Stimulated activated CD4-positive, alpha-beta T cell treated with anti-CD3 and anti-CD28 coated beads, TNF-alpha, amount 100 ng/mL, for 1 hour (primary cell): ENCODE measurements at places on chromosomes 3 and 15.

GRCh38 chr3:31653464-31653863 is 120.7 kb downstream of the STT3B start:
- DNase-seq, result no peak

- DNase-seq, result no peak
Measured at GRCh38 chr3:142846779-142847577, 41.9 kb downstream of the PCOLCE2 start.

DNA sequence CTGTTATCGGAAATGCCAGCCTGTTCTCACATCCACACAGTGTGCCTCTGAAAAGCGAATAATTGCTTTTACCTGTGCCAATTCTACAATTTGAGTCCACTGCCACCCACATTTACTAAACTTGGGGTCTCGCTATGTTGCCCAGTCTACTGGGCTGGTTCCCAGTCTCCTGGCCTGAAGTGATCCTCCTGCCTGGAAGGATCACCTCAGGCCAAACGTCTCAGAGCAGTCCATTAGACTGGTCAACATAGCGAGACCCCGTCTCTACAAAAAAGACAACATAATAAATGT is 827 bp upstream of the INO80 start:
- DNase-seq, result no peak

- no peak for DNase-seq
Measured at GRCh38 chr15:83436513-83437158, 10.5 kb upstream of the SH3GL3 start.

- DNase-seq, result no peak
Measured at GRCh38 chr15:70071799-70072198, 25.9 kb downstream of the TLE3 start.

- DNase-seq, result no peak
Measured at GRCh38 chr15:56393277-56393676, 28.1 kb downstream of the TEX9 start.

DNA sequence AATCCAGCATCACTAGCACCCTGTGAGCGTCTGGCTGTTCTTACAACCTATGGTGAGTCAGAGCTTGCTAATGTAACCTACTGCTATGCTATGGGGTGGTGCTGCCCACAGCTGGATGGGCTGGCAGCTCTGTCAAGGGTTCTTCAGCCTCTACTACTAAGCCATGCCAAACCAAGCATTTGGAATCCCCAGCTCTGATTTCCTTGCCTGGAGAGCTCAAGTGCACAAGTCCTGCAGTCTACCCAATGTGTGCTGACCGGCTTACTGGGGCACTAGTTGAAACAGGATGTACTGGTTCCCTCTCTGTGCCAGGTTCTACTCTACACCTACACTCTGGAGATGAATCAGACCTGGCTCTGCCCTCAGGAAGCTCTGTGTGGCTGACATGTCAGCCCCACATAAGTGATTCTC is 4.2 kb downstream of the TEX264 start:
- no peak for DNase-seq

- DNase-seq, result no peak
Measured at GRCh38 chr15:48825075-48825474, 14.2 kb upstream of the CEP152 start.

GRCh38 chr3:140630866-140631265 is 47.0 kb upstream of the TRIM42 start:
- DNase-seq, result no peak

- no peak for DNase-seq
Measured at GRCh38 chr3:42023380-42023779, 61.5 kb upstream of the ULK4 start.

GRCh38 chr3:41002104-41002503 is 197.2 kb upstream of the CTNNB1 start:
- no peak for DNase-seq

DNA sequence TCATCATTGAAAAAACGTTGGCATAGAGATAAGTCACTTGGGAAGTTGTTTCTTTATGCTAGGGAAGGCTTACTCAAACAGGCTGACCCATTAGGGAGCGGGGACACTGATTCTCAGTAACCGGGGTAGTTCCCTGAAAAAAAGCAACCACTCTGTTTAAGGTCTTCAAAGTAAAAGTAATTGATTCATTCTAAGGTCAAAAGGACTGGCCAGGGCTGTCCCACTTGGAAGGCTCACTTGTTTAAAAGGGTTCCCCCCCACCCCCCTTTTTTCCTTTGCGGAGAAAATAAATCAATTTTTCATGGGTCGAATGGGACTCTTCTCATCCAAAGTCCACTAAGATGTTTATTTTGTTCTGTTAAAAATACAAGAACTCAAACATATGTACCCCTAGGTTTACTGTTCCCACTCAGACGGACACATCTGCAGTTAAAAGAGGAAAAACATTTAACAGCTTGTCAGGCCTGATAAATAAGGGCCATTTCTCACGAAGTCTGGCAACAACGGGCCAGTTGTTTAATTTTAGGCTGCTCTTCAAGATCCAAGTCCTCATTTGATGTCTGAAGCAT is 53.0 kb downstream of the ARHGEF3 start:
- no peak for DNase-seq

- no peak for DNase-seq
Measured at GRCh38 chr3:111972891-111973290, 5.9 kb upstream of the ABHD10 start.

DNA sequence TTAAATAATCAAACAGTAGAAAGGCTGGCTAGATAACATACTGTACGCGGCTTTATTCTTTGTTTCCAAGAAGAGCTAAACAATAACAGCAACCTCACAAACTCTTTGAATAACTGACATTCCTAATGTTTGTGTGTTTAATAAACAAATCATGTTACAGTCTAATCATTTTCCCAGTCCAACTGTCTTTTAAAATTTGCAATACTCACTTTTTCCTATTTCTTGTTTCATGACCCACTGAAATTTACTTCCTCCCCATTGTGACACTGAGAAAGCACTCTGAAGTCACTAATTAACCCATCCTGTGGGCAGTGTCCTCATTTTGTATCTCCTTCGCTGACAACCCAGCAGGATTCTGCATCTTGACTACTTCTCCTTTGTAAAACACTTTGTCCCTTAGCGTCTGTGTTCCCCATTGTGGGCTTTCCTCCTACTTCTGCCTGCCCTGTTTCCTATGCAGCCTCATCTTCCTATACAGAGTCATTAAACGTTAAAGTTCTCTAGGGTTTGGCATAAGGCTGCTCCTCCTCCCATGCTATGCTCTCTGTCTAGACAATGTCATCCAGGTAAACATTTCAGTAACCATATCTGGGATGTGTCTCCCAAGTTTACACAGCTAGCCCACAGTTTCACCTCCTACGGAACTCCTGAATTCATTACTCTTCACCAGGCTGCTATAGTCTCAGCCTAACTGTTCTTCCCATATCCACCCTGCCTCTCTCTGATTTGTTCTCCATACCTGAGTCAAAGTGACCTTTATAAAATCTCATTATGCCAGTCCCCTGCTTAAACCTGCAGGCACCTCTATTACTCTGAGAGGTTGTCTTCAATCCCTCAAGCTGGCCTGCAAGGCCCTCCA is 148.9 kb downstream of the GREM1 start:
- no peak for DNase-seq

DNA sequence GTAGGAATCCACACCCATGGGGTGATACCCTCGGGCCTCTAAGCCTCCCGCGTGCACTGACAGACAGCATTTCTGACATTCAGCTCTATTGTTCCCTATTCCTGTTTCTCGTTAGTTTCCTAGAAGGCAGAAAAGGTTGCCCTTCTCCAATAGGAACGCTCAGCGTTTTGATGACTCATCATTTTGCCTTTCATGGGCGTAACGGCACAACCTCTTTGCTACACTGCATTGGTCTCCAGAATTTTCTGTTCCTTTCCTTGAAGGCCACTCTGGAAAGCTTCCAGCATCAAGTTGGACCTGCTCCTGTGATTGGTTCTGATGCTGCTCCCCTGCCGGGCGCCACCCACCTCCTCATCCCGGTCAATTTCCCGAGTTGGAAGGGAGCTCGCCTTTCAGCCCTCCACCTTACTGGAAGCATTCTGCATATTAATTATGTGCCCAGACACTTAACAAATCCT is 13.0 kb upstream of the TNK2 start:
- no peak for DNase-seq

DNA sequence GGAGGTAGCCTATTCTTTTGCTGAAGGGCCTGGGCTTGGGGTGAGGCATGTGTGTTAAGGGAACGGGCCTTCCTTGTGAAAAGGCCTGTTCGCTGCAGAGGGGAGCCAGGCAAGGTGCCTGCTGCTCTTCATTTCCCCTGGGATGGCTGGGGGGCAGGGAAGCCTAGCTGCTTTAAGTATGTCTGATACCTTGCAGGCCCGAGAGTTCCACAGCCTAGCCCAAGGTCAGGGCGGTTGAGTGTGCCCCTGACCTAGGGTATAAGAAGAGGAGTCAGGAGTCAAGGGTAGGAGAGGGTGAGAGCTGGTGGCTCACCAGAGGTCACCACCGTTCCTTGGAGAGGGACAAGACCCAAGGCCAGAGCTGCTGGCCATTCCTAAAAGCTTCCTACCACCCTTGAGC is 46.6 kb downstream of the UMPS start:
- no peak for DNase-seq

DNA sequence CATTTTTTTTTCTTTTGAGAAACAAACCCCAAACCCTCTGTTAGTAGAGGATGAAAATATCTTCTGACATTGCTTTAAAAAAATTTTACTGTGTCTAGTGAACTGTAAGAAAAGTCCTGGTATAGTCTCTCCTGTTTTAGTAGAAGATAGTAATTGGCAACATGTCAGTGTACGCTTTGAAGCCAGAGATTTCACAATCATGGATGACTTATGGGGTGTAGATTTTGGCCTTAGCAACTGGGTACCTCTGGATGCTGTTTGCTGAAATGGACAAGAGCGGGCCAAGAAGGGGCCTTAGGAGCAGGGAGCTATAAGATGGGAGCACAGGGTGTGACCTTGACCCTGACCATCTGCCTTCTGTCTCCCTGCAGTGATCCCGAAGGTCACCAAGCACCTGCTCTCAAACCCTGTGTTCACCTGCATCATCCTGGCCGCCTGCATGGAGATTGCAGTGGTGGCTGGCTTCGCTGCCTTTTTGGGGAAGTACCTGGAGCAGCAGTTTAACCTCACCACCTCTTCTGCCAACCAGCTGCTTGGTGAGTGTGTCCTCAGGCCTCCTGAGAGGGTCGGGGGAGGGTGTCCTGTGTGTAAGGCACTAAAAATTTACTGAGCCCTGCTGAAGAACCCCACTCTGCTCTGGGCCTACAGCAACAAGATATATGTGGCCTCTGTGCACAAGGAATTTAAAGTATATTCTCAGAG is 266.7 kb downstream of the SLCO3A1 start:
- no peak for DNase-seq

DNA sequence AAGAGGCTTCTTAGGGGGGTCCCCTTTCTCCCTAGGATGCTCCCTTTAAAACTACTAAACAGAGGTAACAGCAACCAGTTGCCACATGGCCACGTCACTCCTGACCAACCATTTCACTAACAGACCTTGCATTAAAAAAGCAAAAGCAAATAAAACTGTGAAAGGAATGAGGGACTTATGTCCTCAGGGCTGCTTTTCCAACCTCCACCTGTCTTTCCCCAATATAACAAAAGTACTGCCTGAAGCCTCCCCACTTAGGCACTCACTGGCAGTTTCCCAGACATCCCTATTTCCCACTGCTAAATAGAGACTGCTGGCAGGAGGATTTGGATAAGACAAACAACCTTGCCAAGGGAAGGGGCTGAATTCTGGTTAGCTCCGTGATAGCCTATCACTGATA is 130.3 kb downstream of the ATP8B4 start:
- DNase-seq, result no peak

DNA sequence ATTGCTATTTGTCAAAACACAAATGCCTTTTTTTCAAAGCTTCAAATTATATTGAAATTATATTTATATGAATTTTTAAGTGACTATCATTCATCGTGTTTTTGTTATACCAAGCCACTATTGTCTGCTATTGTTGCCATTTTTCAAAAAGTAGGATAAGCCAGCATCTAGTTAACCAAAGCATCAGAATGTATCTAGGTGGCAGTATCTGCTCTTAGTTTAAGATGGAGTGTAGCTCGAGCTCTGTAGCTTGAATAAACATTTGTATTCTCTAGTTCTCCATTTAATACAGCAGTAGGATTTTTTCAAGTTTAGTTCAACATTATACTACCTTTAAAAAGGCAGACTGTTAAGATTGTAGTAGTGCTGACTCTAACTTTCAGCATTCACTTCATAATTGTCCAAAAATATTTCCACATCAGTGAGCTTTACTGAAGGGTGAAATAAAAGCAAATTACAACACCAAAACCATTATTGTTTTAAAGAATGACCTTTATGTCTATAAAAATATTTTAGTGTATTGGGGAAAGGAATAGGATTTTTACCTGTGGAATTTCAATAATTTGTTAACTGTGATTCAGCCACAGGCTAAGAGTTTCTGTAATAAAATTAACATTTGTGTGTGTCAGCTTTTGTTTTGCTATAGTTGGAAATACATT is 19.6 kb upstream of the C15orf61 start:
- DNase-seq, result no peak

- no peak for DNase-seq
Measured at GRCh38 chr3:128971421-128972100, 22.3 kb downstream of the CFAP92 start.

GRCh38 chr15:57680021-57680420 is 26.5 kb upstream of the POLR2M start:
- DNase-seq, result no peak

- DNase-seq, result no peak
Measured at GRCh38 chr3:71940486-71940885, 155.5 kb upstream of the PROK2 start.

DNA sequence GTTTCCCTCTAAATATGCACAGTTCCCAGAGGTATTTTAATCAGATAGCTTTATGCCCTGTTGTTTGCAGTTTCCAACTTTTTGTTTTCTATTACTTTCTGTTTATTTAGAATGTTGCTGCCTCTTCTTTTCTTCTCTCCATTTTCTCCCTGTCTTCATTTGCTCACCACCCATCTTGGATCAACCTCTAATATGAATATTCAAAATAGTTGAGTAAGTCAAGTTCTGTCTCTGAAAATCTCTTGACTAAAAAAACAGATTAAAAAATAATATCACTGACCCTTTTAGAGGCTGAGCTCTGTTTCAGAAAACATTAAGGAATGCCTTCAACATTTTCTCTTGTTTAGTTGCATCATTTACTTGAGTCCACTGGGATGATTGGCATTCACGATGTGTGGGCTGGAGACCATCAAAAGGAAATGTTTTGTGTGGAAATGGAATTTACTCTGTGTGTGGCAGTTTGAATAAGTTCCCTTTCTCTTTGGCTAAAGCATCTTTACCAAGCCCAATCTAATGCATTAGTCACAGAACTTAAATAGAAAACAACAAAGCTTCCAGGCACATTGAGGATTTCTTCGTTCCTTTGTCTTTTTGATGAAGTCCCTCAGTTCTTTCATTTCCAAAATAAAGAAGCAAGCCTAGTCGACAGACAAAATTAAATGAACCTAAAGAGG is 633.9 kb upstream of the TGFBR2 start:
- no peak for DNase-seq

GRCh38 chr3:81726735-81727134 is 34.7 kb downstream of the GBE1 start:
- no peak for DNase-seq
